HL-60 (cell line): ENCODE measurements at places on chromosomes 2 and 18.

DNA sequence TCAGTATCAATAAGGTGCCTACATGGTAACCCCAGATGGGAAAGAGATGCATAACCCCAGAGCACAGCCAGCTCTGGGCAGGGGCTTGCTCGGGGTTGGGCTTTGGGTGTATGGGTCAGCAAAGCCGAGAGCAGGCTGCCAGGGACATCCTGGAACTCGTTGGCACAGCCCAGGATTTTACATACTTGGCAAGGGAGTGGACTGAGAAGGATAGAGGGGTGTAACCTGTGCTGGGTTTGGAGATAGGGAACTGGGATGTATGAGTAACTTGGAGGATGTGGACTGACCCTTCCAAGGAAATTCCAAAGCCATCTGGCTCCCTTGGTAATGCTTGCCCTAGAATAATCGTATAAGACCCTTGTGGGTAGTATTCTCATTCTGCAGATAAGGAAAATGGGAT lies 44.2 kb downstream of the GPR39 start:
- no peak for DNase-seq

DNA sequence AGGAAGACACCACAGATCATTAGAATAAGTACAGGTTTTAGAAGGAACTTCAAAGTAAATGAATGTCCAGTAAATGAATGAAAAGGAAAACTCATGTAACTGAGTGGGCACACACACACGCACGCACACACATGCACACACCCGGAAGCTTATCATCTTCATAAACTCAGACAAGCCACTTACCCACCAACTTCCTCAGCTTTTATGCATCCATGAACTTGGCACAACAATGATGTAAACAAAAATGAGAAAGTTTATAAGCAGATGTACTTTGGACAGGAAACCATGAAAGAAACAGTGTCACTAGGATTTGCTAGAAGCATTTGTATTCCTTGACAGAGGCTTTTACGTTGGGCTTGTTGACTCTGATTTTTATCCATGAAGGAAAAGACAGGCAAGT lies 23.2 kb downstream of the RNF152 start:
- DNase-seq: no peak

- no peak for DNase-seq
Observed at GRCh38 chr2:199160677-199161465, 296.9 kb downstream of the SATB2 start.

GRCh38 chr2:148947299-148947698 lies 72.3 kb downstream of the KIF5C start:
- no peak for DNase-seq

GRCh38 chr2:148926291-148926961 lies 51.4 kb downstream of the KIF5C start:
- DNase-seq: no peak

DNA sequence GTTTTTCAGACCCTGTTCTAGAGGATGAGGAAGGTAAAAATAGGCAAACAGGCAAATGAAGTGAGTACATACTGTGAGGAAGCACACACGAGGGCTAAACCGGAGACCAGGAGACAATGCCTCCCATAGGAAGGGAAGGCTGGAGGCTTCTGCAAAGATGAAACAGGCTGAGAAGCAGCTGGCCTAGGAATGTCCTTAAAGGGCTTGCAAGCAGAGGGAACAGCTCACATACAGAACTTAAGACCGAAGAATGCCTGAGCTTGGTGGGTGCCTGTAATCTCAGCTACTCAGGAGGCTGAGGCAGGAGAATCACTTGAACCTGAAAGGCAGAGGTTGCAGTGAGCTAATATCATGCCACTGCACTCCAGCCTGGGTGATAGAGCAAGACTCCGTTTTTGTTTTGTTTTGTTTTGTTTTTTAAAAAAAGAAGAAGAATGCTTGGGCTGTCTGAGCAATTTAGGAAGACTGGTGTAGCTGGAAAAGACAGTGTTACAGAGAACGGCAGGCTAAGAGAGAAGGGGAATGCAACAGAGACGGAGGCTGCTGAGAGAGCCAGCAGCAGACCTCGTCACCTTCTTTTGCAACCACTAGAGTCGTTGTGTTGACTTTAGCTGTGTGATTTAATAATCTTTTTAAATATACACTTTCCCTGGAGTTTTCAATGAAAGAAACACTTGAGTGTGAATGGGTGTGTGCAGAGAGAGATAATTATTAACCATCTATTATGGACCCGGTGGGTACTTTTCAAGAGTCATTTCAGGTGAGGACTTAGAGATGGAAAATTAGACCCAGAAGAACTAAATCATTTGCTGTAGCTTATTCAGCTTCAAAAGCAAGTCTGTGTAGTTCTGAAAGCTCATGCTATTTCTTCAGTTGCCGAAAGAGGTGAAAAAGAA lies 232.8 kb downstream of the GALR1 start:
- no peak for DNase-seq

- DNase-seq: no peak
Observed at GRCh38 chr2:231715988-231716616, 7.8 kb downstream of the PTMA start.

- DNase-seq: no peak
Observed at GRCh38 chr2:179247318-179248023, 17.2 kb downstream of the SESTD1 start.

DNA sequence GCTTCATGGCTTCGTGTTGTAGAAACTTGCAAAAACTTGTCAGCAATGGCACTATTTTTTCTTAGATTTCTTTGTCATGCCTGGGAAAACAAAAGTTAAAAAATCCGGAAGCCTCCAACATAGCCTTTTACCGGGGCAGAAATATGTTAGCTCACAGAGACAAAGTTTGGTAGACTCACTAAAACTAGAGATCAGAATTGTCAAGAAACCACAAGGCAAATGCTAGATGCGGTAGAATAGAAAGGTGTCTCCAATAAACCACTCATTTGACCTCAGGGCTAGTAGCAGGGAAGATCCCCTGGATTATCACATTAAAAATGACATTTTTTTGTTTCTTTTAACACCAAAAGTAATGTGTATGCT lies 405 bp downstream of the CASP10 start:
- DNase-seq: no peak

DNA sequence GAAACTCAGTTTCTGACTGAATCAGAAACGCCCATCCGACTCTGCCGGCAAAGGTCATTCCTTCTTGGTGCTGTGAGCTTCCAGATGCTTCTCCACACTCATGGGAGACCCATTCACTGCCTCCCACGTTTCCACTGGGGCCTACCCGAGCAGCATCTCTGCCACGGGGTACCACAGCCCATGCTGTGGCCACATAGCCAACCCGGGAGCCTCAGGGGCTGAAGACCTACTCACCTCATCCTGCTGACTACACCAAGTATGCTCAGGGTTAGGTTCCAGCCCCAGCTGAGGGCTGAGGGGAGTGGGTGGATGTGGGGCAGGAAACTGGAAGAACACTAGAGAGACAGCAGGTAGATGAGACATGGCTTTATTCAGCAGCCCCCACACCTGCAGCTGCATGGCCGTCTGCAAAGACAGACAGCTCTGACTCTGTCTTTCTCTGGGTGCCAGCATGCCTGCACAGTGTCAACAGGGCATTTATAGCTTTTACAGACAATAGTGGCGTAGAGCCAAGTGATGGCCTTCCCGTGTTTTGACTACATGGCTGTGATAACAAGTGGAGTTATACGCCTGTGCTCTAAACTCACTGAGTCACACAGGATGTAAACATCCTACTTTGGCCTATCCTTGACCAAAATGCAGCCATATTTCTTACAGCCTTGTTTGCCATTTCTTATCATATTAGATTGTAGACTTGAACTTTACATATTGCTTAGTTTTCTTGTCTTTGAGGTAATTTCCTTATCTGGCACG lies 16.5 kb upstream of the KLHL23 start:
- DNase-seq: no peak

DNA sequence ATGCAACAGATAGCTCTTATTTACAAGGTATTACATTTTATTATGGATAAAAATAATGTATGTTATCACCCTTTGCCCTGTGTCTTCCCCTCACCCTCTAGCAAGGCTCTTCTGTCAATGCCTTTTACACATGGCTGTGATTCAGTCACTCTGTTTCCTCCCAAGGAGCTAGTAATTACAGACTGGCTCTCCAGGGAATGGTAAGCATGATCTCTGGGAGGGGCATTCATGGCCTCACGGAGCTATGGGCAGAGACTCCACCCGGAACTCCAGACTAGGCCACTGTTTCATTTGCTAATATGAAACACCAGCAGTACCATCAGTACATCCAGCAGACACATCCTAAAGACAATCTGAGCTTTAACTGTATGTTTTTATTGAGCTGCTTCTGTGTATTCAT lies 410.9 kb upstream of the CYRIA start:
- DNase-seq: no peak

GRCh38 chr18:8847900-8848299 lies 142.5 kb downstream of the MTCL1 start:
- no peak for DNase-seq

- DNase-seq: no peak
Observed at GRCh38 chr2:207718521-207718920, 7.1 kb downstream of the CCNYL1 start.

DNA sequence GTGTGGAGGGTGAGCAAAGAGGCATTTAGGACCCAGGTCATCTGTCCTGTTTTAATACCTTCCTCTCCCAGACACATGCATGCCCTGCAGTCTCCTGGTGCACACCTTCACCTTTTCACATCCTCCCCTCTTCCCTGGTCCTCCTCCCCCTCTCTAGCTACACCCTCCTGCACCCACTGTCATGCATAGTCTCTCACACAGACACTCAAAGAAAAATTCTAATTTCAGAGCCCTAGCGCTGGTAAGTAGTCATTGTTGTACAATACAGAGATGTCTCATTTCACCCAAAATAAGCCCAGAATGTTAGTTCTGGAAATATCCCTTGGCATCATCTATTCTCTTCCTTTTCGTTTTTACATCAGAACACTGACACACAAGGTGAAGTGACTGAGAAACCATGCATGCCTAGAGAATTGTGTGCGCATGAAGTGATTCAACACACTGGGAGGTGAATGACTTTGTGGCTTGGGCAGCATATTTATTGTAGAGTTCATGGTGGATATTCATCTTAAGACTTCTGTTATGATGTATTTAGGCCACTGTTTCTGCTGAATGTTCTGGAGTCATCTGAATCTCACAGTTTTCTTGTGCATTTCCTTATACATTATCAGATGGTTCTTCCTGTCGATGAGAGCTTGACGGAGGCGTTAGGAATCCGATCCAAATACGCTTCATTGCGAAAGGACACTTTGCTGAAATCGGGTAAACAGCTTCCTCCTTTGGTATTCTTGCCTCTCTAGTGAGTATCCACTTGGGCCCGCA lies 69.9 kb downstream of the COA5 start:
- DNase-seq: no peak

DNA sequence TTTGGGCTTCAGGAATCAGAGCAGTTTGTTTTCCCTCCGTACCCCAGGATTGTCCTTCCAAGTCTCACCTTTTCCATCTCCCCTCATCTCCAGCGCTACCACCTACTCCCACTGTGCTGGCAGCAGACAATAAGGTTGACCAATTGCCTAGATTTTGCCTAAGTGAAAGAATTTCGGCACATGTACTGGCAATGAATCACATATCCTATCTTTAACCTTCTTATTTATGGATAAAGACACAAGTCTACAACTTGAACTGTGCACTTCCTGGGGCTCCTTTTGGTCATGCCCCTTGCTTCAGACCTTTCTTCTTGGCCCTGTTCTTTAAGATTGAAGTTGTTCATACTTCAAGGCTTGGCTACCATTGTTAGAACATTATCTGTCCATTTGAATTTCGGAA lies 71.4 kb downstream of the KCMF1 start:
- no peak for DNase-seq

DNA sequence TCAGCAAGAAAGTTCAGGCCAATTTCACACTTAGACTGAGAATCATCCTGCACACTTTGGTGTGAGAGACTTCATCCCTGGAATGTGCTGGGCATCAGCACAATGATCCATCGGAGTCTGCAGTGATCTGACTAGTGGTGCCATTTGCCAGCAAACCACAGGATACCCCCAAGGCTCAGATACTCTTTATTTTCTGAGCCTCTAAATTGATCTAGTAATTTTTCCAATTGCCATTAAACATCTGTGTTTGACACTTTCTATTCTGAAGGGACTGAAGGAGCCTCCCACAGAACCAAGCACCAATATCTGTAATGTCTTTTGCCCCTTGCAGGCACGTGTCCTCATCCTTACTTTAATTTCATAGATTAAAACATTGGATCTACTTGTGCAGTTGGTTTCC lies 485.3 kb upstream of the SMIM21 start:
- DNase-seq: no peak

DNA sequence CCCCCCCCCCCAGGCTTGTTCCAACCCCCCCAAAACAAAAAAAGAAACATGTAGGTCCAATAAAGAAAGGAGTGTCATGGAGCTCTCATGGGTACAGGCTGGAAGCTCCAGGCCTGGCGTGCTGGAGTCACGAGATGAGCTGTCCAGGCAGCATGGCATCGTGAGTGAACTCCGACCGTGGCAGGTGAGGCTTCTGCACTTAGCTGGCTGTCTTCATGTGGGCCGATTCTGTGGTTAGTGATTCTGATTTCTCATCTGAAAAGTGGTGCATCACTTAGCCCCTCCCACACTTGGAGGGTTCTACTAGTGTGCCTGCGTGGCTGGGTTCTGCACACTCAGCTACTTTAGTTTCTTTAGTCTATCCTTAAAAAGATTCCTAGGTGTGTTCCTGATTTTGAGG lies 126.4 kb upstream of the MGAT5 start:
- DNase-seq: no peak

DNA sequence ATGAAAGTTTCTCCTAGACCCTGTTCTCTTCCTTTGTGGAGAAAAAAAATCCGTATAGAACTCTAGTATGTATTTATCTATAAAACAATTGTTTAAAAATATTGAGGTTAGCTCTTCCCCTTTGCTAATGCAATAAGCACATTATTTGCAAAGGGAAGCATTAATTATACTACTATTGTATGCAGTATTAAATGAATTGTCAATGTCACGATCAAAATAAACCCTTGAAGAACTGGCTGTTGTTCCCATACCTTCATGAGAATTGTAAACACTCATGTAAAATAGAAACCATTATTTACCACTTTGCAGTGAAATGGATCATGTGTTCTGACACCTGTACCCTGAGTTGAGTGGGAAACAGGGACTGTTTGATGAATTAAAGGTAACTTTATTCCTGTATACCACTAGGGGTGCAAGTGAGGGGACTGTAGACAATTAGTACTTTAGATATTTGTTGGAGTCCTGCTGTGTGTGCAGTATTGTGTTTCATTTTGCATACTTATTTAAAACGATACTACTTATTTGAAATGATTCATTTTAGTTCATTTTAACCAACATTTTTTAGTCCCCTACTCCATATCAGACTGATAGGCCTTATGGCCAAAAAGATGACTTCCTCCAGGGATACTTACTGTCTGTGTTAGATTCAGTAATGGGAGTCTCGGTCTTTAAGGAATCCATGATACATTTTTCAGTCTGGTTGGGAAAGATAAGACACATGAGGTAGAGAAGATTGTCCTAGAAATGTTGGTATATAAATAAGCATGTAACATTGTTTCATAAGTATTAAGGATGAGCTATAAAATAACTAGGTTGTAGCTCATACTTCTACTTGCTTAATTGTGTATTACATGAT lies 7.9 kb downstream of the PKP4 start:
- no peak for DNase-seq

DNA sequence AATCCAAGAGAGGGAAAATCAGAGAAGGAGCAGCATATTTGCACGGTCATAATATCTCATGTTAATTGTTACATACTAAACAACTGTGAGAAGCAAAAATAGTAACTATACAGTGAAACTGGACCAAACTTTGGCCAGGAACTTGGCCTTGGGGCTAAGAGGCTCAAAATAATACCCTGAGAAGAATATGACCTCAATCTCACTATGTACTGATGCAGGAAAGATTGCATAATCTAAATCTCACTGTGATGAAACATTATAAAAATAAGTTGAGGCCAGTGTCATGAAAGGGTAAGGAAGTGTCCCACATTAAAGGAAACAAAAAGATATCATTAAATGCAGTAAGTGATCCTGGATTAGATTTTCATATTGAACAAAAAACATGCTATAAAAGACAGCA lies 36.5 kb downstream of the ZRANB3 start:
- no peak for DNase-seq
